Fibroblast of skin of right quadriceps (primary cell): ENCODE measurements at places on chromosomes 16 and 17.

GRCh38 chr16:72013888-72014581, 5.5 kb downstream of the DHODH start:
- peak; percentile 9 for DNase-seq

DNA sequence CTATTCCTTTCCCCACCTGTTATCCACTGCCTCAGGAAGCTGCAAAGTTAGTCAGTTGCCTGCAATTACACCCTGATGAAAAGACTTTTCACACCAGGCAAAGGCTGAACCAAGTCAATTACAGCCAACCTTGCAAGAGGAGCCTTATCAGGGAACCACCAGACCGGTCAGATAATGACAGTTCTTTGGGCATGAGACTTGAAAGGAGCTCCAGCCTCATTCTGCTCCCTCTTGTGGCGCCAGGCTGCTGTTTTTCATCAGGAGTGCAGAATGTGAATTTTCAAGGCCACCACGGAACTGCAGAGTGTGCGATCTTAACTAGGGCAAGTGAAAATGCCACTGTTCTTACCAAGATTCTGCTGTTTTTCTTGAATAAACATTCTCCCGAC, 22.5 kb downstream of the DNAI2 start:
- peak; percentile 36 for DNase-seq

DNA sequence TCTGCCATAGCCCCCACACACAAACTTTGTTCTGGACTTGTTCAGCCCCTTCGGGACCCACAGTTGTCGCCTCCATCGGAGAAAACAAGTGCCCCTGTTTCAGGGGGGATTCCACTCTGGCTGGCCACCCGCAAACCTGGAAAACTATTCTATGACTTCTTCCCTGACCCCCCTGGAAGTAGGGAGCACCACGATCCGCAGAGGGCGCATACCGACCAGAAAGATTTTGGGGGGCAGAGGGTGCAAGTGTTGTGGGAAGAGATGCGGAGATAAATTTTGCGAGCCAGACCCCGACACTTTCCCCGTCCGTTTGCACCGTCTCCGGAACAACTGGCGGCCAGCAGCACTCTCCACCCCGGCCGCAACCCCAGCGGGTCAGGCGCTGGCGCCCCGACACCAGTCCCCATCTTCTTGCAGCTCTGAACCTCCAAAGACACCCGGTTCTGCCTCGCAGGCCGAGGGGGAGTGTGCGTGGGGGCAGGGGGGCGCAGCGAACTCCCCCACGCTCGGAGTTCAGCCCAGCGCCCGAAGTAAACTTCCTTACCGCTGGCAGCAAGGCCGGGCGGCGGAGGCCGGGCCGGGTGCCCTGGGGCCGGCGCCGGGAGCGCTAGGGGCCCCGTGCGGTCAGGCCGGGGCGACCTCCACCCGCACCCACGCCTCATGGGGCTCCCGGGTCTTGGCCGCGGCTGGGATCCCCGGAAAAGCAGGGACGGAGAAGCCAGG, 744 bp downstream of the SALL1 start:
- DNase-seq = no peak

GRCh38 chr16:80552277-80552676, 11.5 kb downstream of the DYNLRB2 start:
- DNase-seq = no peak

- DNase-seq = no peak
These were observed 14.8 kb downstream of the DNAI2 start for GRCh38 chr17:74288785-74289184.

- peak; percentile 50 for DNase-seq
These were observed 59.7 kb upstream of the DHX40 start for GRCh38 chr17:59505610-59506276.

GRCh38 chr17:3719265-3719664, 4.4 kb upstream of the HASPIN start:
- no peak for DNase-seq

GRCh38 chr17:2978116-2978515, 85.3 kb downstream of the OR1D5 start:
- no peak for DNase-seq
